CD8-positive, alpha-beta T cell (primary cell): ENCODE measurements at places on chromosomes 4 and X. TPM values are rescaled to one million over a fixed set of nuclear protein-coding genes. Genes with fewer than 3 reads are reported as not detected.

RLIM gene
- total RNA-seq, result 76.2 TPM

CLIC2 gene
- not detected for total RNA-seq

GPR173 gene
- total RNA-seq, result 0.05 TPM

- DNase-seq, result no peak
Measured at GRCh38 chrX:132648895-132649294, 160.1 kb upstream of the MBNL3 start.

- no peak for DNase-seq
Measured at GRCh38 chr4:164203476-164203875, 550.5 kb upstream of the SMIM31 start.

DNA sequence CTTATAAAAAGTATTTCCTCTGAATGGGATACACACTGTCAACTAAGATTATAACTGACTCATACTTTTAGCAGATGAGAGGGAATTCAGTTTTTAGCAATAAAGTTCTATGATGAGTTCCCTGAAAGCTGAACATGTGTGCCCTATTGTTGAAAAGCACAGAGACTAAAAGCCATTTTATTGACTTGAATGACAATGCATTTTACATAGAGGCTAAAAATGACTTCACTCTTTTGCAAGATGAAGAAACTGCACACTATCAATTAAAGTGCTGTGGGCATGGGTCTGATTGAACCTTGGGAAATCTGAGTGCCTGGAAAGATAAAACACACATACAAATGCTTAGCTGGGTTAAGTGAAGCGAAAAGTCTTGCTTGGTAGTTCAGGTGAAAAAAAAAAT, 633.4 kb downstream of the PDHA2 start:
- no peak for DNase-seq

- DNase-seq, result no peak
Measured at GRCh38 chrX:151984902-151985301, 10.4 kb upstream of the GABRE start.
